Stimulated activated CD4-positive, alpha-beta T cell treated with anti-CD3 and anti-CD28 coated beads, Interleukin-12 subunit alpha, Interleukin-12 subunit beta, amount 100 ng/mL, for 4 hours (primary cell): ENCODE measurements at places on chromosomes 7 and 10.

DNA sequence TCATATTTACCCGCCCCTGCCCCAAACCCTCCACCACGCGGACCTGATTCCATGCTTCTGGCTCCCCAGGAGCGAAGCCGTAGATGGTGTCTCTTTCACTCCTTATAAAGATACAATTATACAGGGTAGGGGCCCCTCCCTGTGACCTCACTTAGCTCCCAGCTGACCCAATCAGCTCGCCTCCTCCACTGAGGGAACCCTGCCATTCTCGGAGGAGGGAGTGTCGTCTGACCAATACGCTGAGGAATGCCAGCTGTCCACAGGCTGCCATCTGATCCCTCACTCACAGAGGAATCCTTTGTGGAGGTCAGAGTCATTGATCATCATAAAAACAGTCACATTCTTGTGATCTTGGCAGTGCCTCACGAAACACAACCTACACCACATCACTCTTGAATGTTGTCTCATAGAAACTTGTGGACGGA is 67.5 kb upstream of the INSIG1 start:
- DNase-seq = no peak

DNA sequence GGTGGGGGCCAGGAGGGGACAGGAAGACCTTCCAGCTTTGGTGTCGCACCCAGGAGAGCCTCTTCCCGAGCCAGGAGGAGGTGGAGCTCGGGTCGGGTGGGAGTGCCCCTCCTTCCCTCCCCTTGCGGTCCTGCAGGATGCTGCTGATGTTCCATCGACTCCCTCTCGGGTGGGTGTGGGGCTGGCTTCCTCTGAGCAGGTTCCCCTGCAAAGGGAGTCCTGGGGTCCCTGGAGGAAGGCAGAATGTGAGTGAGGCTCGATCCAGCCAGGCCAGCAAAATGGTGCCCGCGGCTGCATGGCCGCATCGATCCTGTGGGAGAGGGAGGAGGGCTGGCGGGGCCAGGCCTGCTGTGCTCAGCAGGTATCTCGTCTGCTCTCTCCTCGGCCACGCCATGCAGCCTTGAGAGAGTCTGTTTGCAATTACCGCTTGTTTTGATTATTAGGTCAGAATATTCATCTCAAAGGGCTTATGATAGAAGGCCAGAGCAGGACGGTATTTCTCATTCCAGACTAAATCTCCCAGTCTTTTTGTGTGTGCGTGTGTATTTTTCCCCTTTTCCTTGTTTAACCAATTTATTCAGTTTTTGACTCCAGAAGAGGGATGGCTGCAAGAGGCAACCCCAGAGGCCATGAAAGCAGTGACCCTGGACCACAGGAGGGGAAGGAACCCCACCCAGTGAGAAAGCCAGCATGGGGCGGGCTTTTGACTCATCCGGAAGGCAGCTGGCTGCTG is 137.3 kb upstream of the ZMIZ1 start:
- no peak for DNase-seq

- DNase-seq = no peak
Observed at GRCh38 chr7:21962677-21963076, 17.0 kb upstream of the CDCA7L start.

- DNase-seq = no peak
Observed at GRCh38 chr7:74097937-74098614, 14.5 kb downstream of the LIMK1 start.

- no peak for DNase-seq
Observed at GRCh38 chr7:13911909-13912308, 77.6 kb downstream of the ETV1 start.

DNA sequence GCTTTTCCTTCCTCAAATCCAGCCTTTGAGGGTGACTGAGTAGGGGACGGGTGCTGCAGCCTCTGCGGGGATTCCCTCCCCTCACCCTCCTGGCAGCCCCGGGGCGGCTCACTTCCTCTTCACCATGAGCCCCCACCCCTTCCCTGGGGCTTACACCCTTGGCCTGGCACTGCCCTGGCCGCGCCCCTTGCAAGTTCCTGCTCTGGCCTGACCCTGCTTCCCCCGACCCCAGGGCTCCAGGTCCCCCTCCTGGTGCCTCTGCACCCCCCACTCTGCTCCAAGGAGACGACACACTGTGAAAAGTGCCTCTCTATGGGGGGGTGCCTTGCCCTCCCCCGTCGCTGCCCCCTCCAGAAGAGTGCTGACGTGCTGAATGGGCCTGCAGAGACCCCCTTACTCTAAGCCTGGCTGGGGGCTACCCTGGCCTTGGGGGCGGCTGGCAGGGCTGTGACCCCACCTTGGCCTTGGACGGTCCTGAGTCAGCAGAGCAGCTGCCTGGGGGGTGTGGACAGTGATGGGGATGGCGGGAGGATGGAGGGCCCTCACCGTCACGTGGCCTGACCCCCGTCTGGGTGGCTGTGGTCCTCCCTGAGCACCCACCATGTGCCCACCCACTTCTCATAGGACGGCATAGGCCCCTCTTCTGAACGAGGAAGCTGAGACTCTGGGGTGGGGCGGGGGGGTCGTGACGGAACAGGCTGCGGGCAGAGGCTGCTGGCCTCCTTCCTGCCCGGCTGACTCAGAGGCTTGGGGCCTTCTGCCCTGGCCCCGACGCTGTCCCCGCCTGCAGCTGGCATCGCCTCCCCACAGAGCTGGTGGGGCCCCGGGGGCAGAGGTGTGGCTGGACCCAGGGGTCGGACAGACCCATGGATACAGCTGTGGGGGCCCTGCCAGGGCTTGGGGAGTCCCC is 9.8 kb downstream of the LFNG start:
- no peak for DNase-seq

DNA sequence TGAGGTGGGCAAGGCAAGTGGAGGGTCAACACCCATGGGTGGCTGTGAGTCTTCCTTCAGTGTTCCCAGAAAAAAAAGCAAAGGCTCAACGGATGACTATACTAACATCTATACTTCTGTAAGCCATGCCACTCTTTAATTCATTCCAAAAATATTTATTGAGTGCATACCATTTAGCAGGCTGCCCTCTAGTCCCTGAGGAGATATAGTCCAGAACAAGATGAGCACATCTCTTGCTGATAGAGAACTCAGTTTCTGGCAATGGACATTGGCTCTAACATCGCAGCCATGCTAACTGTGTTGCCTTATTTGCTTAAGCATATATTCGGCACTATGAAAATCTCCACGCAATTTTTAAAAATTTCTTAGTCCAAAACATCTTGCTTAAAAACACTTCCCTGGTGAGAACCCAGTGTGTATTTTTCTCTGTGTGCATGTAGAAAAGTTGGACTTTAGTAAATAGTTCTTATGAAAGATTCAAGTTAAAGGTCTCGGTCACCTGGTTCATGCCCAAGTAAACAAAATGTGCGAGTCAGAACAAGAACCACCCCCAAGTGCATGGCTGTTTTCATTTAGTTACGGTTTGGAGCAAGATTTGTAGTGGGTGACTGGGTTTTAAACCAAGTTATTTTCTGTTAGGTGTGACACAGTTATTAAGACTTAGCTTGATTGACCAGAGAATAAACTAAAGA is 69.8 kb downstream of the MET start:
- DNase-seq = no peak

GRCh38 chr10:128097783-128098182 is 28.4 kb downstream of the MKI67 start:
- no peak for DNase-seq

- DNase-seq = no peak
Observed at GRCh38 chr7:100544386-100544785, 5.4 kb downstream of the AGFG2 start.

GRCh38 chr7:45889367-45890067 is 1.2 kb downstream of the IGFBP1 start:
- DNase-seq = no peak

GRCh38 chr7:26202019-26202990 is 760 bp downstream of the CBX3 start:
- peak; percentile 68 for DNase-seq
